ENCODE measurements at places on chromosomes 16 and 17.

DNA sequence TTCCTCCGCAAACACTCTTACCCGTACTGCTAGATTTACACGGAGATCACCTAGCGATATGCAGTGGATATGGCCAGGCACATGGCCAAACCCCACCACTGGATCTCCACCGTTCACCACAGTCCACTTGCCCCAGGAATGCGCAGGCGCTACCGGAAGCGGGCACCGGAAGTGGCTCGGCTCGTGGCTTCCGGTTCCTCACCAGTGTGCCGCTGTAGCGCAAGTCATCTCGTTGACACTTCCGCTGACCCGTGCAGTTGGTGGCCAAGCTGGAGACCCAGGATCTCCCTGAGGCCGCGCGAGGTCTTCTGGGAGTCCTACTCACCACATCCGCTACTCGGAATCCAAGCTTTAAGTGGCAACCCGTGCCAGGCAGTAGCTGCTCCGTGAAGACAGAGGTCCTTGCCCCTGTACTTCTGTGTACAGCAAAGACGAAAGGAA lies 11.5 kb downstream of the ZNF597 start:
- peaks cover 26% of the 10 kb centered on the region for H3K36me3 ChIP-seq
- peaks cover 10% of the 10 kb centered on the region for H3K27me3 ChIP-seq
- H3K4me1 ChIP-seq = peaks cover 5% of the 10 kb centered on the region
- H3K27ac ChIP-seq = peak overlapping the region; percentile 85
- H3K4me3 ChIP-seq = peak overlapping the region; percentile 89

DNA sequence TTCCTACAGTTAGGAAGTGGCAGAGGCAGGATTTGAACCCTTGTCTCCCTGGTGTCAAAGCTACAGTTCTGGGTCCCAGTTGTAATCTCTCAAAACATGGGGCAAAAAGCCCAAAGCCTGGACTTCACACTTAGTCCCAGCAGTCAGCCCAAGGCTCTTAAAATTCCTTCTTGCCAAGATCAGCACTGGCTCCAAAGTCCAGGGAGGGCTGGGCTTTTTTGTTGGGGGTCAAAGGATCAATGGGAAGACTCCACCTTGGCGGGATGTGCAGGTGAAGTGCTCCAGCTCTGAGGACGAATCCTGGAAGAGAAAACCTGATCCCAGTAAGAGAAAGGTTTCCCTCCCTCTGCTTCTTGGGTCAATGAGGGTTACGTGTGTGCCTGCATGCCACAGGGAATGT lies 195.5 kb downstream of the HAPSTR1 start:
- no peak overlapping the region for H3K4me3 ChIP-seq
- H3K36me3 ChIP-seq = no peaks in the 10 kb centered on the region
- H3K27me3 ChIP-seq = peaks cover 7% of the 10 kb centered on the region
- no peak overlapping the region for H3K27ac ChIP-seq

DNA sequence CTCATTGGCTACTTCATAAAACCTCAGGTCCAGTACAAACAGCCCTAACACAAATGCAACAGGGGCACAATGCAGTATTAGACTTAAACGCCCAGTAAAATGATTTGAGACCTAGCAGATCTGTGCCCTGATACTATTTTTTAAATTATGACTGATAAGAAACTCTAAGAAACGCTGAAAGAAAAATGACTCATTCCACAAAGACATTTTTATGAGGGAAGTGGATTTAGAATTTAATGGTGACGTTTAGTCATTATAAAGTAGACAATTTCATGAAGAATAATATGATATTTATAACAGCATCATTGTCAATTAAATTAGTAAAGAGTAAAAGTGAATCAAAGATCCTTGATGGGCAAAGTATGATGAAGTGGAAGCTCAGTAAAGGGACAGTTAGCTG lies 80.4 kb upstream of the DHX40 start:
- DNase-seq = no peak
- no peak overlapping the region for H3K4me3 ChIP-seq
- H3K27me3 ChIP-seq = peaks cover 6% of the 10 kb centered on the region
- no peaks in the 10 kb centered on the region for H3K36me3 ChIP-seq
- no peaks in the 10 kb centered on the region for H3K4me1 ChIP-seq

GRCh38 chr17:19332371-19333131 lies 30.0 kb downstream of the B9D1 start:
- peaks cover 7% of the 10 kb centered on the region for H3K4me1 ChIP-seq
- peaks cover 10% of the 10 kb centered on the region for H3K36me3 ChIP-seq
- H3K27ac ChIP-seq = no peak overlapping the region
- no peak overlapping the region for H3K4me3 ChIP-seq
- peaks cover 3% of the 10 kb centered on the region for H3K27me3 ChIP-seq

GRCh38 chr17:29588562-29589411 lies 661 bp downstream of the GIT1 start:
- H3K4me3 ChIP-seq = peak overlapping the region; percentile 89
- H3K27me3 ChIP-seq = no peaks in the 10 kb centered on the region
- H3K36me3 ChIP-seq = peaks cover 3% of the 10 kb centered on the region
- H3K27ac ChIP-seq = peak overlapping the region; percentile 86
- no peak for DNase-seq

GRCh38 chr16:87821376-87822107 lies 47.8 kb downstream of the SLC7A5 start:
- H3K27me3 ChIP-seq = peaks cover 7% of the 10 kb centered on the region
- H3K36me3 ChIP-seq = peaks cover 8% of the 10 kb centered on the region
- peaks cover 3% of the 10 kb centered on the region for H3K4me1 ChIP-seq
- DNase-seq = no peak
- no peak overlapping the region for H3K4me3 ChIP-seq

- no peaks in the 10 kb centered on the region for H3K36me3 ChIP-seq
- peaks cover 15% of the 10 kb centered on the region for H3K4me1 ChIP-seq
- H3K27ac ChIP-seq = no peak overlapping the region
Measured at GRCh38 chr16:69095193-69095592, 10.3 kb upstream of the HAS3 start.
